ENCODE measurements at places on chromosomes 3 and 15.
A peak's percentile ranks its signal among the peaks of the same experiment; 100 is the strongest.

DNA sequence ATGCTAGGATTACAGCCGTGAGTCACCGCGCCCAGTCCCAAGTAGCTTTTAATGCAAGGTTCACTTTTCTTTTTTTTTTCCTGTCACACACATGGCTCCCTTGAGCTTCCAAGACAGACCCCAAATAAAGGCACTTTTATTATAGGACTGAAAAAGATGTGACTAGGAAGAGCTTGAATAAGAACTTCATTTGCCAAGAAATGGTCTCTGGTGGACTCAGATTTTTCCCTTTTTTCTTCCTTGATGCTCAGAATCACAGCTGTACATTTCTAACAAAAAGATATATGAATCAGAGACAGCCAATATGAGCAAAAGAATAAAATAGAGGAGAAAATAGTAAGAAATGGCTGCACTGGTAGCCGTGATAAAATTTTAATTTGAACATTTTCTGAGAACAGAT is 337.2 kb downstream of the MAGI1 start:
- no peak for DNase-seq

- no peak for DNase-seq
Measured at GRCh38 chr3:133461291-133461690, 61.4 kb downstream of the BFSP2 start.

DNA sequence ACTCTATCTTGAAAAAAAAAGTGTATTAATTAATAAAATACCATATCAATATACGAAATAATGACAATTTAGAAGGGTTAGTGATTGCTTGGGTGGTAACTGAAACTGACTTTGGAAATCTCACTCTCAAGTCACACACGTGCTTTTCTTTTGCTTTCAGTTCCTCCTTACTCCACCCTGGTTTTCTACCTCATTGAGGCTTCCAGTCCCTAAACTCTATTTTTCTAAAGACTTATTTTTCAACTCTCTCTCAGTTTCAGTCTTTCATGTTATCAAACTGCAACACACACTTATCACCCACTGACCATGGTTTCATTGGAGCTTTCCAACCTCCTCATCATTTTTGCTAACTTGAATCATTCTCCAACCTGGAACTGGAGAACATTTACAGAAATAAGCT is 23.5 kb downstream of the IL12A start:
- no peak for DNase-seq

DNA sequence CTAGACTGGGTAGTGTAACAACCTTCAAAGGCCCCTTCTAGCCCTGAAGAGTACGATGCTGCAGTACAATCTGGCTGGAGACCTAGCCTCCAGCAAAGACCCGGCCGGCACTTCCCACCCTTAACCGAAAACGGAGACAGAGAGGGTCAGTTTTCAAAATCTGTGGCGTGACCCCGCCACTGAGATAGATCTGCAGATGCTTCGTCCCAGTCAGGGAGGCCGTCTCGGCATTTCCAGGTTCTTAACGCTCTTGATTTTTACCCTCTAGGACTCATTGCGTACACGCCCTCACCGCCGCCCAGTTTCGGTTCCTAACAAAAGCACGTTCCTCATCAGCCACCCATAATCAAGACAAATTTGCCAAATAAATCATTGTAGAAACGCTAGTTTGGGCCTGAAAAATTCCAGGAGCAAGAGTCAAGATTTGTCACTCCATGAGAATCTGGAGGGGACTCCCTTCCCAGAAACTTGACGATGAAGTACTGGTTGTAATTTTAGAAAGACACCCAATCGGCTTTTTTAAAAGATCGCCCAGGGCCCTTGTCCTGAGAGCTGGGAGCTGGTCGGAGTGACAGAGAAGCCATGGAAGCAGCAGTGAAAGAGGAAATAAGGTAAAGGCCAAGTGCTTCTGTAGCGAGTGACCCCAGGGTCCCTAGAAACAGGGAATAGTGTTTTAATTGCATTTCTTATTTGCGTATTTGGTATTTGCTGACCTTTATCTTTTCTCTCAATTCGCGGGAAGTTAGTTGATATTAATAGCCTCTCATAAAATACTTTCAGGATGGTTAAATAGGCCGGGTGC is 868 bp upstream of the TMEM87A start:
- peak; percentile 81 for DNase-seq

GRCh38 chr15:63233667-63234423 is 43.6 kb upstream of the APH1B start:
- DNase-seq: no peak

- DNase-seq: no peak
Measured at GRCh38 chr3:169362301-169362700, 301.2 kb downstream of the MECOM start.

GRCh38 chr15:49720261-49720660 is 99.4 kb downstream of the DTWD1 start:
- no peak for DNase-seq

DNA sequence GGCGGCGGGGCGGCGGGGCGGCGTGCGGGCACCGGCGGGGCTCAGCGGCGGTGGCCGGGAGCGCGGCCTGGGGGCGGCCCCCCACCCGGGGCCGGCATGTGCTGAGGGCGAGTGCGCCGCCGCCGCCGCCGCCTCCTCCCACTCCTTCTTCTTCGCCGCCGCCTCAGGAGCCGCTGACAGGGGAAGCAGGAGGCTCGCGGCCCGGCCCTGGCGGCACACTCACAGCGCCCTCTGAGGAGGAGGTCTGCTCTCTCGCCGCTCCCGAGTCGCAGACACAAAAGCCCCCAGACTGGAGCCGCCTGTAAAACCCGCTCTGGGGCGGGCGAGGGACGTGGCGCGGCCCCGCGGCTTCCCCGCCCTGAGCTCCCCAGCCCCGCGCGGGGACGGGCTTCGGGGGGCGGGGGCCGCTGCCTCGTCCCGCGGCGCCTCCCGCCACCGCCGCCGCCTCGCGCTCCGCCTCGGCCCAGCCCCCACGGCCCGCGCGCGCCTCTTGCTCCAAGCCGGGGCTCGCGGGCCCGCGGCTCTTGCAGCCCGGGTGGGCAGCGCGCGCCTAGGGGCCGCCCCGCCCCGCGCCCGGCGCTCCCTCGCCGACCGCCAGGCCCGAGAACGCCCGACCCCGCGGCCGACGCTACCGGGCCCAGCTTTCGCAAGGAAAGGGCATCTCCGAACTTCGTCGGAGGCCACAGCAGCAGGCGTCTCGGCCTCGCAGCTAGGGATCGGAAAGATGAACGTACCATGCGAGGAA is at the start of gene PYGO1:
TSS of gene PYGO1 (minus strand) at position 276 of the 745 bp plus-strand sequence. CDS start 462 bp downstream, outside the sequence.
- peak; percentile 66 for DNase-seq
